Forelimb muscle (tissue), 1 donor: ENCODE measurements at places on chromosomes 1 and 21.

GRCh38 chr1:159092036-159092760, 15.6 kb upstream of the AIM2 start:
- DNase-seq = no peak

- DNase-seq = no peak
Observed at GRCh38 chr21:28822486-28823335, 170.0 kb downstream of the LTN1 start.

DNA sequence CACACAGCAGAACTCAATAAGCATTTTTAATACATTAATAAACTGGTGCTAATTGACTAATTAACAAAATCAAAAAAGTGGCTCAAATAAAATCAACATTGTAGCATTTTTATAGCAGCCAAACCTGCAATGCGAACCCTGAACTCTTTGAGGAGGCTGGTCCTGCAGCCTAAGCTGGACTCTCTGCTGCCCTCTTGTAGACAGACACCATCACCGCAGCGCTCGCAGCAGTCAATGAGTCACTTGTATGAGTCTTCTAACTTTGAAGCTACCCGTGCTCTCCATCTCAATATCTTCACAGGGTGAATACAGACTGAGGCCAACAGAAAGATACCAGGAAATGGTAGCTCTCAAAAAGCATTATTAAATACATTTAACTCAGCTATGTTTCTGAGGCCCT, 9.7 kb upstream of the KRTAP7-1 start:
- no peak for DNase-seq

GRCh38 chr1:107394301-107394700, 253.5 kb downstream of the NTNG1 start:
- no peak for DNase-seq

- no peak for DNase-seq
Observed at GRCh38 chr1:19163261-19163660, 46.8 kb downstream of the UBR4 start.

DNA sequence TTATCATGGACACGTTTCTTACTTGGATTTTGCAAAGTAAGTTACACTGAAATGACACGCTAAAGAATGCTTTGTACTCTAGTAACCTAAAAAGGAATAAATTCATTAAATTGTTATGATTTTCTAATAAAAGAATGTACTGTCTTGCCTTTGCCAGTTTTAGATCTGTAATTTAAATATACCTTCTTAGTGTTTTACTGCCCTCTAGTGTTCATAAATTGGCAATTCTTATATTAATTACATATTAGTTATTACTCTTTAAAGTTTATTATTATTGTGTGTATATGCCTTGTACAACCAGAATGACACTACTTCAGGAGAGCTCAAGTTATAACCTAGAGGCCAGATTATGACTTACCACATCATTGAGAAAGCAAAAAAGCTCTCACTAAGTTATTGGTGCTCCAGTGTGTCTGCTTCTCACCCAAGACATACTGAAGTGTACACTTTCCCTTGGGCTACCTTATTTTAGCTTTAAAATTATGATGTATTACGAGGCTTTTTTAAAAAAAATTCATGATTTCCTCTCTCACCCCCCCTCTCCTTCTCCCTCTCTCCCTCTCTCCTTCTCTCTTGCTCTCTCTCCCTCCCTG, 169.9 kb downstream of the HS2ST1 start:
- DNase-seq = peak; percentile 26

DNA sequence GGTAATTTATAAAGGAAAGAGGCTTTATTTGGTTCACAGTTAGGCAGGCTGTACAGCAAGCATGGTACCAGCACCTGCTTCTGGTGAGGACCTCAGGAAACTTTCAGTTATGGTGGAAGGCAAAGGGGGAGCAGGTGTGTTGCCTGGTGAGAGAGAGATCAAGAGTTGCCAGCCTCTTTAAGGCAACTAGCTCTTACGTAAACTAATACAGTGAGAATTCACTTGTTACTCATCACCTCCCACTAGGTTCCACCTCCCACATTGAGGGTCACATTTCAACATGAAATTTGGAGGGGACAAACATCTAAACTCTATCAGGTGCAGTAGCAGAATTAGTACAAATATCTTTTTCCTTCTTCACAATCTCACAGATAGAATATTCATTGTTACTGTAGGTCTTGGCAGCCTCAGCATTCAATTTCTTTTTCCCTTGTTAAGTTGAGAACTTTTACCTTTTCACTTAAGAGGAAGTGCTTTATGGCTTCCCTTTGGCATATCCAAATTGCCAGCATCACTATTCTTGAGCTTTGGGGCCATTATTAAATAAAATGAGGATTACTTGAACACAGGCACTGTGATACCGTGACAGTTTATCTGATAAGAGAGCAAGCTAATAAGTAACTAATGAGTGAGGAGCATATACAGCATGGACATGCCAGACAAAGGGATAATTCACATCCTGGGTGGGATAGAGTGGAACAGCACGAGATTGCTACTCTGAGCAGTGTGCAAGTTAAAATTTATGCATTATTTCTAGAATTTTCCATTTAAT, 48.4 kb downstream of the MAGI3 start:
- no peak for DNase-seq

- DNase-seq = no peak
Observed at GRCh38 chr1:236020359-236021219, 44.3 kb downstream of the NID1 start.

DNA sequence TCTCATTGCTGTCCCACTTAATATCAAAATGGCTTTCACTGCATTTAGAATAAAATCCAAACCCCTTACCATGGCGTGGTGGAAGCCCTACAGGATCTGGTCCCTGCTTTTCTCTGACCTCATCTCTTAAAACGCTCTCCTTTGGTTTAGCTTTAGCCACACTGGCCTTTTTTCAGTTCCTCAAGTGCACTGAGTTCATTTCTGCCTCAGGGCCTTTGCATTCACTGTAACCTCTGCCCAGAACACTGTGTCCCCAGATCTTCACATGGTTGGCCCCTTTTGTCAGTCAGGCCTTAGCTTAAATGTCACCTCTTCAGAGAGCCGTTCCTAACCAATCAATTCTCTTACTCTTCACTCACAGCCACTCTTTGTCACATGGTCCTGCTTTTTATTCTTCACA, 21.5 kb downstream of the BCL9 start:
- DNase-seq = no peak

- no peak for DNase-seq
Observed at GRCh38 chr1:101051688-101052638, 26.4 kb upstream of the DPH5 start.

GRCh38 chr21:44871576-44872269, 1.8 kb downstream of the PTTG1IP start:
- DNase-seq = no peak

- no peak for DNase-seq
Observed at GRCh38 chr1:164683235-164683634, 124.3 kb downstream of the PBX1 start.

GRCh38 chr21:44708866-44709425, 2.4 kb downstream of the TSPEAR start:
- DNase-seq = no peak

GRCh38 chr1:39409055-39409816, 82.2 kb upstream of the BMP8A start:
- DNase-seq = no peak

GRCh38 chr1:82969340-82969739, 1029.6 kb downstream of the TTLL7 start:
- DNase-seq = no peak

GRCh38 chr1:29579821-29580425, 343.6 kb downstream of the PTPRU start:
- no peak for DNase-seq

DNA sequence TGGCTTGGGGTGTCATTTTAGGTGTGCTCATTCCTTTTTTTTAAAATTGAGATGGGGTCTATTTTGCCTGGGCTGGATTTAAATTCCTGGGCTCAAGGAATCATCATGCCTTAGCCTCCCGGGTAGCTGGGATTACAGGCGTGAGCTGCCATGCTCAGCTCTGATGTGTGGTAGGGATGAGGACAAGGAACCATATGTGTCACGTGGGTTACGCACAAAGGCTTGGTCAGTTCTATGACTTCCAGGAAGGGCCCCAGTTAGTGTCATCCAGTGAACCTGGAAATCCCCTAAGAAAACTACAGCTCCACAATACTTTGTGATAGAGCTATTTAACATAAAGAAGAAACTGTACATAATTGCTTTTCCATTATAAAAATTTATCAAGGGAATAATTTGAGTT, 6.7 kb upstream of the METTL25B start:
- no peak for DNase-seq

GRCh38 chr1:98556521-98557158, 104.9 kb upstream of the SNX7 start:
- no peak for DNase-seq

GRCh38 chr1:104921525-104921924, 1171.8 kb downstream of the AMY1C start:
- DNase-seq = no peak

DNA sequence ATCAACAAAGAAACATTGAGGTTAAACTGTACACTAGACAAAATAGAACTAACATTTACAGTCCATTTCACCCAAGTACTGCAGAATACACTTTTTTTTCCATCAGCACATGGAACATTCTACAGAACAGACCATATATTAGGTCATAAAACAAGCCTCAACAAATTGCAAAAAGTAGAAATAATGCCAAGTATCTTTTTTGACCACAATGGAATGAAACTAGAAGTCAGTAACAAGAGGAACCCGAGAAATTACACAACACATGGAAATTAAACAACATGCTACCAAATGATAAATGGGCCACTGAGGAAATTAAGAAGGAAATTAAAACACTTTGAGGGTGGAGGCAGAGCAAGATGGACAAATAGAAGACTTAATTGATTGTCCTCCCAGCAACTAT, 8.4 kb upstream of the C1orf185 start:
- no peak for DNase-seq

DNA sequence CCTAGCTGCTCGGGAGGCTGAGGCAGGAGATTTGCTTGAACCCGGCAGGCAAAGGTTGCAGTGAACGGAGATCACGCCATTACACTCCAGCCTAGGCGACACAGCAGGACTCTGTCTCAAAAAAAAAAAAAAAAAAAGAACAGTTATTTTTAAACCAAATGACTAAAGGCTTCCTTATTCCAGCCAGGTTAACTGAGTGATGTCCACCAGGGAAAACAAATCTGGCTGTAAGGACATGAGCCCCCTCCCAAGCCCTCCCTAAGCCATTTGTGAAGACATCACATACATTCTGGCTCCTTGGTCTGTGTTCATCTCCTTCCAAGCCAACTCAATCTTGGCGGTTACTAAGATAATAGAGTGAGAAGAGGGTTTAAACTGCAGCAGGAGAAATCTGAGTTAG, 8.2 kb downstream of the TMCC2 start:
- no peak for DNase-seq

GRCh38 chr1:230150615-230151014, 83.6 kb downstream of the GALNT2 start:
- no peak for DNase-seq

DNA sequence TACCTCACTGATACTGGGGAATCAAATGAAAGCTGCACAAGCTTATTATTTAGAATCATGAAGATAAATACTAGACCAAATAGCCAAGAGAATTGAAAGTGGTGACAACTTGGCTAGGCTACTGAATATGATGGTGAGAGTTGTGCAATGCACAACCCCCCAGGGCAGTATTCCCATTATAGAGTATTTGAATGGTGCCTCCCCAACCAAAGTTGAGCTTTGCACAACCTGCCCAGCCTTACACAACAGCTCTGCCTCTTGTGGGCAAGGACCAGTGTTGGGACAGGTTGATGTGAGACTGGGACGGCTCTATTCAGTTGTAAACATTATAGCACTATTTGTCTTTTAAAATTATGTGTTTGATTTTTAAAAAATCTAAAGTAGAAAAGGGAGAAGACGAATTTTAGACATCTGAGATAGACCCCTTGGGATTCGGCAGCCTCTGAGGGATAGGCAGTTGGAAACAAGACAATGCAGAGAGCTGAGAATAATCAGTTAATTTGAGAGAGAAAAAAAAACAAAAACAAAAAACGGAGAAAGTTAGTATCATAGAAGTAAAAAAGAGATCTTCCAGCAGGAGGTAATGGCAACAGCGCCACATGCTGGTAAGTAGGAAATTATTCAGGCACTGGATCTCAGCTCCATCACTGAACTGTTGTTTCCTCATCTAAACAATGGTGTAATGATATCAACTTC, 91.0 kb upstream of the KCNA3 start:
- DNase-seq = no peak

DNA sequence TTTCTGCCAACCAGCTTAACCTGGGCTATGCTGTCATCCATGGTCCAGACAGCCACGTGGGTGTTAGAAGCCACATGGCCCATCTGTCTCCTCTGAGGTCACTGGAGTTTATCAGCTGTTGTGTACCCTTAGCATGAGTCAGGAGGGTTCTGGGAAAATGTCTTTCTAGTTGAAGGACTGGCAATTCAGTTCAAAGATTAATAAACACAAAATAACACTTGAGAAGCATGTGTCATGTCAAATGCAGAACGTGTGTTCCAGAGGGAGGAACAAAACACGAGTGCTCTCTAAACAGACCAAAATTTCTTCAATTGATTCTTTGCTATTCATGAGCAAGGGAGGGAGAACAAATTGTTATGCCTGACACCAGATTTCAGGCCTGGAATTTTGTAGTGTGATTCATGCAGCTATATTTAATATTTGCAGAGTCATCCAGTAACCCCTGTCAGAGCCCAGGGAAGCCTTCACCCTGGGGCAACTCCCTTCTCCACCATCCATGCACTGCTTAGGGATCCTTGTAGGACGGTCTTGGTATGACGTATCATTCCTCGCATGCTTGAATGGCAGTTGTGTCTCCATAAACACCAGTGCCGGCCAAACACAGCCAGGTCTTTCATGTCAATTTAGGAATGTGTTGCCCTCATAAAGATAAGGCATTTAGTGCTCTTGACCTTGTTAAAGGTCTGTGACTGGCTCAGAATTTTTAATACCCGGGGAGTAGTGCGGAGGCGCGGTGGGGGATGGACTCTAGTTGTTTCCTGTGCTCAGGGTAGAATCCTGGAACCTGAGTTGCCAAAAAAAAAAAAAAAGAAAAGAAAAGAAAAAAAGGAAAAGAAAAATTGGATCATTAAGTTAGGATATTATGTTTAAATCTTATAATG, 27.7 kb upstream of the DYRK1A start:
- no peak for DNase-seq

- no peak for DNase-seq
Observed at GRCh38 chr1:212794561-212795014, 2.9 kb downstream of the TATDN3 start.

DNA sequence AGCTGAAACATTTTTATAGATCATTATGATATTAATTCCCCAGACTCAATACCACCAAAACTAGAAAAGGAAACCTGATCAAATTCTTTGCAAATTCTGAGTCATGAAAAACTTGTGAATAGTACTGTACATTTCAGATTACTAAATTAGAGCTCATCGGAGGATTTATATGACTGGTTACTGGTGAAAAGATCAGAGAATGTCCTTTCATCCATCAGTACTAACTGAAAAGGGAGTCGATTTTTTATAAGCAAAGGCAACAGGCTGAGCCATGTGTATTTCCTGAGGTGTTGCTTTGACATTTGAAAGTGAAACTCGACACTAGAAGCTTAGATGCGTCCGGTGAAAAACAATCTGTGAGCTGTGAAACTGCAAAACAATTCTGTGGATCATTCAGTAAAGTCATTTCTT, 155.7 kb downstream of the TNFSF18 start:
- DNase-seq = no peak

- DNase-seq = no peak
Observed at GRCh38 chr1:206986402-206986801, 16.1 kb upstream of the FCAMR start.
